Cardiac septum (tissue), 1 donor: ENCODE measurements at places on chromosomes 2 and 18.

- DNase-seq, result no peak
These were observed 27.7 kb upstream of the AP1S3 start for GRCh38 chr2:223865124-223865523.

- DNase-seq, result no peak
These were observed 208.1 kb downstream of the MTX2 start for GRCh38 chr2:176477336-176477735.

- peak; percentile 71 for DNase-seq
These were observed 42.7 kb downstream of the SH3RF3 start for GRCh38 chr2:109171444-109172334.

GRCh38 chr18:43992741-43993140 lies 687.9 kb upstream of the SETBP1 start:
- DNase-seq, result no peak

DNA sequence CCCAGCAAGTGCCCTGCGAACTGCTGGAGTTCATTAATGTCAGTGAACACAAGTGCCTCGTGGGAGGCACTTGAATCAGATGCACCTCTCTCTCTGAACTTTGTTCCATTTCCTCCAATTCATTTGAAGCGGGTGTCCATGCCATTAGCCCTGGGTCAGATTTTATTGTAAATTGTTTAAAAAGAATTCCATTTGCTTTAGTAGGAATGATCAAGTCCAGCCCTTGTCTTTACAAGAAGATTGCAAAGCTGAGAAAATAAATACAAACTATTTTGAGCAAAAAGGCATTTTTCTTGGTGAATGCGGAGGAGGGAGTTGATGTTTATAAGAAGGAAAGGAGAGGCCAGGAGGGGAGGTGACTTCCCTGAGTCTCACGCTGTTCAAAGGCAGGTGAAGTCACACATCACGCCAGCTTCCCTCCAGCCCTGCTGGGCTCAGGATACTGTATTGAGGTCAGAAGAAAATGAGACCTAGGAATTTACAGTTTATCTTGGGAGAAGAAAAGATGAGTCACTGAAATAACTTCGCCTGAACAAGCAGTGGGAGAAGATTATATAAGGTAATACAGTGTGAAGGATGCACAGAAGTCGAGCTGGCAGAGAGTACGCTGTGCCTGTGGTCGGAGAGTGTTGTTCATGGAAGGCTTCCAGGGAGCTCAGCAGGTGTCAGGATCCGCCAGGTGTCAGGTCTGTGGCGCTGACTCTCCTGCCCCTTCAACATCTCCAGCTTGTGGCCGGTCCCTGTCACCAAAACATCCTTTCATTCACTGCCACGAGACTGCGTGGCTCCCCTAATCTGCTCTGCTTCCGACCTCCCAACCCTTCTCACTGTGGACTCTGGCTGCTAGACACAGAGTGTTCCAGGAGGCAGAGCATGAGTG lies 36.5 kb downstream of the EFR3B start:
- DNase-seq, result no peak

DNA sequence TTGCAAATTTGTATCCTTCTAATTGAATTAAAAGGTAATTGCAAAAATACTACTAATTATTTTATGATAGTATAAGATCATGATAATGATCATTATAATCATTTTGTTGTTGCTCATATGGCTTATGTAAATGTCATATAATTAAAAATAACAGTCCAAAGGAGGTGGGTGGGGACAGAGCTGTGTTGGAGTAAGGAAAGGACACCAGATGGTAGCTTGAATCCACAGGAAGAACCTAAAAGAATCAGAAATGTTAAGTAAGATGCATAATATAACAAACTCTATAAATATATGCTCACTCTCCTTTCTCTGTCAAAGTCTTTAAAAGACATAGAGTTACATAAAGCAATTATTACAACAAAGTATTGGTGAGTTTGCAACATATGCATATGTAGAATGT lies 650.7 kb upstream of the HS6ST1 start:
- no peak for DNase-seq

DNA sequence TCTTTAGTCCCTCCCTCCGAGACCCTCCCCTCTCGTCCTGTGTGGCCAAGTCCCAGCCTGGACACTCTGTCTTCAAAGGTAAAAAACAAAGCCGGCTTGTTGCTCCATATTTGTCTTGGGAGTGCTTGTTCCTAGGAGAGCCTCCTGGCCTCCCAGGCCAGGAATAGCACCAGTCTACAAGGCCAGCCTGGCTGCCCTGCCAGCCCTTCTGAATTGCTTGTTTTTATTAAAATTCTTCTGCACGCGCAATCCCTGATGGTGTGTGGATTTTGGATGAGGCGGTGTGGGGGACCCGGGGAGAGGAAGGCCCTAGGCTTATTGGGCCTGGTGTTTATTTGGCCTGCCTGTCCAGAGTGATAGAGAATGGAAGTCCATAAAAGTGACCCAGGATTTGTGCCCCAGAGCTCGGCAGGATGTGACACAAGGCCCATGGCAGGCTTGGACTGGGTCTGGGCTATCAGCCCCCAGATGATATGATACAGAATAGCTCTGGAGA lies 297.3 kb downstream of the CYP26B1 start:
- DNase-seq, result no peak

- DNase-seq, result no peak
These were observed 113.5 kb downstream of the DSC3 start for GRCh38 chr18:30929065-30929464.

- DNase-seq, result no peak
These were observed 14.5 kb downstream of the GORASP2 start for GRCh38 chr2:170943596-170943995.

GRCh38 chr2:181554061-181554830 lies 97.1 kb downstream of the ITGA4 start:
- DNase-seq, result no peak

- no peak for DNase-seq
These were observed 58.7 kb downstream of the STEAP3 start for GRCh38 chr2:119282146-119282995.

GRCh38 chr2:168116448-168116847 lies 130.9 kb downstream of the STK39 start:
- no peak for DNase-seq

GRCh38 chr2:200307724-200308545 lies 1.4 kb downstream of the SPATS2L start:
- DNase-seq, result no peak

- DNase-seq, result no peak
These were observed 24.6 kb upstream of the B3GNT7 start for GRCh38 chr2:231370749-231371429.

DNA sequence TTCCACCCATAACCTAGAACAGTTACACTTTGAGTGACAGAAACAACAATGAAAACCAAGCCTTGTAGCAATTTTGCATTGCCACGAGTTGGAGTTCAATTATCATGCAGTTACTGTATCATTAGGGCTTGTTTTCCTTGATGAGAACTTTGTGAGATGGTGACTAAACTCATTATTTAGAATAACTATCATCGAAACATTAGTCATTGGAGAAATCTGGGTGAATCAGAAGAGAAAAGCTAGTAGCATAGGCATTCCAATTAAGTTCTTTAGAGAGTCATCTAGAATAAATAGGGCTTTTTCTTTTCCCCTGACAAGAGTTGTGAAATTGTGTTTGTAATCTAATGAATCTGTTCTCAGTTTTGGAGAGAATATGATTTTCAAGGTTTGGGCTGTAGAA lies 122.8 kb upstream of the DOCK10 start:
- DNase-seq, result no peak

GRCh38 chr18:53610957-53611356 lies 613.5 kb downstream of the MBD2 start:
- no peak for DNase-seq

DNA sequence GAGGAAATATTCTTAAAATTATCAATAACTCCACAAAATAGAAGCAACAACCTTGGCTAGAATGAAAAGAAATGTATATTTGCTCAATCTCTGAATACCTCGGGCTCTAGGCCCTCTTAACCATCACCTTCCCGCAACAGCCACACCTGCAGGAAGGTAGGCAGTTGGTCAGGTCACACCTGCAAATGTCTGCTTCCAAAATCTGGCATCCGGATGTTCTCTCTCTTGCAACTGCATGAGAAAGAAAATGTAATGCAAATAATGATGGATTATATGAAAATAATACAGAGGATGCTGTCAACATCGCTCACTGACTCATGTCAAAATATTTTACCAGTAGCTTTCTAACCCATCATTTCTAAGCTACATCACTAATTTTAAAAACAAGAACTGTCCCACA lies 148.3 kb downstream of the SATB2 start:
- DNase-seq, result no peak

DNA sequence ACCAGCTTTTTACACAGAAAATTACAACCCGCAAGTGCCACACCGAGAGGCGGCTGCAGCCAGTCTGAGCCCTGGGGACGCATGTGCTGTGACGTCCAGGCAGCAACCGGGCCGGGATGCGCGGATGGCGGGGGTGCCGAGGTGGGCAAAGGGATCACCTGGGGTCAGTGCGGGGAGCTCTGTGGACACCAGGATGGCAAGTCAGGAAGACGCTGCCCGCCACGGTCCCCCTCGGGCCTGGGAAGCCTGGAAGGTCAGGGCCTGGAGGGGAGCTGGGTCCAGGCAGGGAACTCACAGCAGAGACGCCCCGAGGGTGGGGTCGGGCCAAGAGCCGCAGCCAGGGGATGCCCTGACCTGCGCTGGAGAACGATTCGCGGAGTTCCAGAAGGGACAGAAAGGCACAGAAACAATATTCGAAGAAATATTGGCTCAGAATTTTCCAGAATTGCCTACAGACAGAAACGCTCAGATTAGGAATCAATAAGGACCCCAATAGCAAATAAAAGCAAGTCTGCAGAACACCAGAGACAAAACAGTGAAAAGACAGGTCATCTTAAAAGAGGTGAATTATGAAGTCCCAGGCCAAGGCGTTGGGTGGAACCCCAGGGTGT lies 11.7 kb upstream of the KIF1A start:
- DNase-seq, result peak; percentile 66
